GM03348 (cell line): ENCODE measurements at places on chromosomes 6 and 20.
A peak's percentile ranks its signal among the peaks of the same experiment; 100 is the strongest.

GRCh38 chr6:146544616-146545182 lies 1.1 kb downstream of the RAB32 start:
- peak; percentile 42 for DNase-seq

- DNase-seq: no peak
Measured at GRCh38 chr6:119312441-119312840, 37.1 kb downstream of the MAN1A1 start.

DNA sequence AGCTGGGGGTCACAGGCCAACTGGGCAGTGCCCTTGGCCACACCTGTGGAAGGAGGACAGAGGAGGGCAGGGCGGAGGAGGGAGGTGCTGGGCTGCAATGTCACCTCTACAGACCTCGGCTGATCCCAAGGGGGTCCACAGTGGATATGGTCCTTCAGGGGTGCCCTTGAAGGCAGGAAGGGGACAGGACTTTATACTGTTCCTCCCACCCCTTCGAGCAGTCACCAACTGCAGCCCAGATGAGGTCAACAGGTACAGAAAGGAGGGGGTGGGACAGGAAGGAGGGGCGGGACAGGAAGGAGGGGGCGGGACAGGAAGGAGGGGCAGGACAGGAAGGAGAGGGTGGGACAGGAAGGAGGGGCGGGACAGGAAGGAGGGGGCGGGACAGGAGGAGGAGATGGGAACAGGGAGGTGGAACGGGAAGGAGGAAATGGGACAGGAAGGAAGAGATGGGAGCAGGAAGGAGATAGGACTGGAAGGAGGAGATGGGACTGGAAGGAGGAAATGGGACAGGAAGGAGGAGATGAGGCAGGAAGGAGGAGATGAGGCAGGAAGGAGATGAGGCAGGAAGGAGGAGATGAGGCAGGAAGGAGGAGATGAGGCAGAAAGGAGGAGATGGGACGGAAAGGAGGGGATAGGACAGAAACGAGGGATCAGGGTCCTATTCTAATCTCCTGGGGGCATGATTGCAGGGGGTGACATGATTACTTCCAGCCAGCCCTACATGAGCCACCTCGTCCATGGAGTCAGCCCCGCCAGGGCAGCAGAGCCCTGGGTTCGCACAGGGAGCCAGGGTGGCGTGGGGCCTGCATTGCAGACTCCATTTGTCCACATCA lies 19.4 kb upstream of the MRGBP start:
- no peak for DNase-seq

DNA sequence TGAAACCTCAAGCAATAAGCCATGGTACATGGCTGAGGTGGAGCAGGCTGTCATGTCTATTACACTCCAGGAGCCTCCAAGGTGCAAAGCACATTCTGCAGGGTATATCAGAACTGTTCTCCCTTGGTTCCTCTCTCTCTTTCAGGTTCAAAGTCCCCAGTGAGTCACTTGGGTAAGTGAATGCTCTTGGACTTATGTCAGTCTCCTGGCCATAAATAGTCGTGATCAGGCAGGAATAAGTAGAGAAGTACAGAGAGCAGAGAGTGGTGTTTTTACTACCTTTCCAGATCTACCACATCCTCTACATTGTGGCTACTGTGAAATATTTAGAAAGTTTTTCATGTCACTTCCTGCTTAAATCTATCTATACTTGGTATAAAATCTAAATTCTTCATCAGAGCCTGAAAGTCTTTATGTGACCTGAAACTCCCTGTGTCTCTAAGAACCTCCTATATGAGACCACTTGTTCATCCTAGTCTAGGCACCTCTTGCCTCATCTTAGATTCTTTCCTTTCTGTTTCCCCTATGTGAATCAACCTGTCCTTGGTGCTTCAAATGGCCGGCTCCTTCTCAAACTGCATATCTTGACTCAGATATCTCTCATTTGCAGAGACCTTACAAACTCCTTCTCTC lies 1077.6 kb upstream of the MAP3K7 start:
- no peak for DNase-seq

- DNase-seq: no peak
Measured at GRCh38 chr6:55495277-55495676, 83.7 kb downstream of the HMGCLL1 start.

DNA sequence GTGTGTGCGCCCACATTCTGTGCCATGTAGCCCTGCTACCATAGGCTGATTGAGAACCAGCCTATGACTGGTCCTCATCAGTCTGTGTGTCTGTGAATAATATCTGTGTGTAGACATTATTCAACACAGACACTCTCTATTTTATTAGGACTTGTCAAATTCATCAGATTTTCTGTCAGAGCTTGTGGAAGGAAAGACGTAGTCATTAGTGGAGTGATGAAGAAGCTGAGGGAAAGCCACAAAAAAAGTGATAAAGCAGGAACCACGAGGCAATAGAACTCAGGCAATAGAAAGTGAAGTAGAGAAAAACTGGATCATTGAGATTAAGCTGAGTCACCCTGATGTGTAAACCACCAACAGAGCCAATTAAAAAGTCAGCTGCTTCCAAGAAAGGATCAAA lies 122.2 kb upstream of the MARCKS start:
- DNase-seq: peak; percentile 29

DNA sequence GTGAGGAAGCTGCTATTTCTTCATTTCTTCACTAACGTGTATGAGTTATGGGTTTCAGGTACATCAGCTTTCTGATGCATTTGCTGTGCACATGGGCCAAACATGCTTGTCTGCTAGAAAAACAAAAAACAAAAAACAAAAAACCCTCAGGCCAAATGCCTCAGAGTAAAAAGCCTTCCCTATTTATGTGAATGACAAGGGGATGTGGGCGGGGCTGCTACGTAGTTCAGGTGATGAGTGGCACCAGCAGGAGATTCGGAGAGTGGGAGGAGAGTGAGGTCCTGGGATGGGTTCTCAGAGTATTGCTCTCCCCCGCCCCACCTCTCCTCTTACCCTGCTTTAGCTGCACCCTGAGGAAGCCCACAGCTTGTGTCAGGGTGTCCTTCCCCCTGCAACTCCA lies 596.8 kb upstream of the JAG1 start:
- DNase-seq: no peak

- DNase-seq: no peak
Measured at GRCh38 chr20:38326309-38326708, 20.0 kb upstream of the LBP start.

DNA sequence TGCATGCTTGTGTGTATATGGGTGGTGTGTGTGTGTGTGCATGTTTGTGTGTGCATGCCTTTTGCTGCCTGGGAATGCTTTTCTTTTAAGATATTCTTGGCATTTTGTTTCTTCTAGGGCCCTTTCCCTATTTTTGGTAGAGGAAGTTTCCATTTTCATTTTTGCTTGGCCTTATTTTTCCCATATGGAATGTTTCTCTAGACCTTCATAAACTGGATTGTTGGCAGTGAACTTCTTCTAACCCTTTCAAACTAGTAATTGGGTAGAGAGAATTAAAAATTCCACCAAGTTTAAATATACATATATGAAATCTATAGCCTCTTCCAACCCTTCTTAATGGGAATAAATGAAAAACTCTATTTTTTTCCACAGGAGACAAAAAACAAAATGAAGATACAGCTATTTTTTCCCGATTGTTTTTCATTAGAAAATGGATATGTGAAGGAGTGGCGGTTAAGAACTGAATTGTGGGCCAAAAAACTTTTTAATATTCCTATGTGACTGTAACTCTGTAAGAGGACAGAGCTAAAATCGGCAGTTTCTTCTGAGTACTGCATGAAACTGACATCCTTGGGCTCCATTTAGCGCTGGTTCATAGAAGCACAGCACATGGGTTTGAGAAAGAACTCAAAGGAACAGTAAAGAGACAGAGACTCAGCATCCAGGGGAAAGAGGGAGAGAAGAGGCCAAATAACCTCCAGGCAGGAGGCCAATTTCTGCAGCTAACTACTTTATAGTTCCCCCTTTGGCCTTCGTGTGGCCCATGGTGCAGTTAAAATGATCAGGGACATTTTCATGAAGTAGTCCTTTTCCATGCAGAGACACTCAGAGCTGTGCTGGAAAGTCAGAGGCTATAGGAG lies 102.1 kb downstream of the TMEM170B start:
- no peak for DNase-seq

- no peak for DNase-seq
Measured at GRCh38 chr6:41040101-41040939, 1.3 kb upstream of the UNC5CL start.

DNA sequence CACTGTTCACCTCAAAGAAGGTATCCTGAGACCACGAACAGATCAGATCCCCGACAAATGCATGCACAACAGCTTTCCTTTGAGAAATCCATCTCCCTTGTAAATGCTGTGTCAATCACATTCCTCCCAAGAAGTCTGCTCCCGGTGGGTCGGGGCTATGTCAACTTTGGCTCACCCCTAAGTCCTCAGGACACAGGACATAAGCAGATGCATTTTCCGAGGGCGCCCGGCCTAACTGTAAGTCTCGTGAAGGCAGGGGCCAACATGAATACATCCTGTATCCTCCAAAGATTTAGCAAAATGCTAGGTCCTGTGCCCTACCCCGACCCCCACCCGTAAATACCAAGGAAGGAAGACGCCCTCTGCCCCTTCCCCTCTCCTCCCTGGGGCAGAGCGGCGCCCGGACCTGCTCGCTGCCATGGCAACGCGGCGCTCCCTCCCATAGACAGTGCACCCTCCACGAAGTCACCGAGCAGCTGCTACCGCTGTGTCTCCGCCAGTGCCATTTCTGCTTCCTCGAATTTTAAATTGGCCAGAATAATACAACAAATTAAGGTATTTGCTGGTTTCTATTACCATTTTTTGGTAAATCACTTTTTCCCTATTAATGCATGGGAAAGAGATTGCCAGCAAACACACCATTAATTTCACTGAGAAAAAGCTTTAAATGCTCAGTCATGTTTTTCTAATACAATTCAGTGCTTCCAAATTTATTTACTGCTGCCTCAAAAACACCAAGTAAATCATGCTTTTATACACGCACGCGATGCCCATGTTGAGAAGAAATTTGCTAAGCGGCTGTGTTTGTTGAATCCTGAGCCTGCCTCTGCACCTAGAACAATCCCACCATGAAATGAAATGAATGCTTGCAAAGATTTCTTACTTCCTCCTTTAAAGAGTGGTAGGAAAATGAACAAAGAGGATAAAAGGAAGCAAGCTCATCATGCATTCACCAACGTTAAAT lies 100.6 kb downstream of the PCSK2 start:
- DNase-seq: no peak

GRCh38 chr6:154161689-154162088 lies 122.6 kb downstream of the OPRM1 start:
- DNase-seq: no peak

DNA sequence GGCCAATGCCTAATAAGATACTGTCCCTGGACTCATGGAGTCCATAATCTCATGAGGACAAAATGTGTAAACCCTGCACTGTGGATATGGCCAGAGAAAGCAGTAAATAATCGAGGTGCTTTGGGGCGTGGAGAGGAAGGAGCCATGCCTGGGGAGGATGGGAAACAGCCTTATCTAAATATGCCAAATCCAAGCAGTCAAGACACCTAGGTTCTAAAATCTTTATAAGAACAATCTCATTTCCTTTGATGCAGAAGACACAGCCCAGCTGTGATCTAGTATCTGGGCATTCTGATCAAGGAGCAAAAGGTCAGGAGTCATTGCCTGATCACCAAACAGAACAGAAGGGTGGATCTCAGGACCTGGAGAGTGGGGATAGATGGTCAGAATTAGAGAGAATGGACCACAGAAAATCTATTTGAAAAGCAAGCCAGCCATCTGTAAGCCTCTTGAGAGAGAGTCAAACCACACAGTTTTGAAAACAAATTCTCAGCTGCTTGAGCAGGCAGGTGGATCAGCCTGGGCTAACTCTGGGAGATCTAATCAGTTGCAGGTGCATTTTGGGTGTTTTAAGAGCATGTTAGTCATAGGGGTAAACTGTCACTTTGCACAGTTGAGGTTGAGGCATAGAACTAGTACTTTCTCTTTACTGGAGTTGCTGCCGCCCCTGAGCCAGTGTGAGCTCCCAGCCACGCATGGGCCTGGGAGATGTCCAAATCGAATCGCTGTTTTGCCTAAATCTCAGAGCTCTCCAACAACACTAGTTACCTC lies 130.8 kb upstream of the TNFAIP3 start:
- DNase-seq: no peak

DNA sequence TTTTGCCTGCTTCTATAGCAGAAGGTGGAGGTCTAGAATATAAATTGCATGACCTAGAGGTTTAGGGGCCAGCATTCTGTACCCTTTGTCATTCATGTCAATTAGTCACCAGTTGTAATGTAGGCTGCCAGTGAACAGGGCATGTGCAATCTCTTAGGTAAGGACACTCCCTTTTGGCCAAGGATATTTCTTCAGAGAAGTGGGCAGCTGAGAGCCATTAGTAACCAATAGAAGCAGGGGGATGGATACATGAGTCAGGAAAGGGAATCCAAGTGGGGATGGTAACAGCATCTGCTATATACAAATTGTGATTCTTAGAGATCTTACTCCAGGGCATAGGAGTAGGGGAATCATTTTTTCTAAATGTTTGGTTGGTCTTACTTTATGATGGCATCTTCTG lies 494.2 kb upstream of the JAG1 start:
- no peak for DNase-seq

- DNase-seq: no peak
Measured at GRCh38 chr6:170035901-170036304, 255.0 kb downstream of the DLL1 start.

- DNase-seq: no peak
Measured at GRCh38 chr6:87583822-87584221, 6.0 kb downstream of the RARS2 start.
